ENCODE measurements at places on chromosomes 11 and 22.

DNA sequence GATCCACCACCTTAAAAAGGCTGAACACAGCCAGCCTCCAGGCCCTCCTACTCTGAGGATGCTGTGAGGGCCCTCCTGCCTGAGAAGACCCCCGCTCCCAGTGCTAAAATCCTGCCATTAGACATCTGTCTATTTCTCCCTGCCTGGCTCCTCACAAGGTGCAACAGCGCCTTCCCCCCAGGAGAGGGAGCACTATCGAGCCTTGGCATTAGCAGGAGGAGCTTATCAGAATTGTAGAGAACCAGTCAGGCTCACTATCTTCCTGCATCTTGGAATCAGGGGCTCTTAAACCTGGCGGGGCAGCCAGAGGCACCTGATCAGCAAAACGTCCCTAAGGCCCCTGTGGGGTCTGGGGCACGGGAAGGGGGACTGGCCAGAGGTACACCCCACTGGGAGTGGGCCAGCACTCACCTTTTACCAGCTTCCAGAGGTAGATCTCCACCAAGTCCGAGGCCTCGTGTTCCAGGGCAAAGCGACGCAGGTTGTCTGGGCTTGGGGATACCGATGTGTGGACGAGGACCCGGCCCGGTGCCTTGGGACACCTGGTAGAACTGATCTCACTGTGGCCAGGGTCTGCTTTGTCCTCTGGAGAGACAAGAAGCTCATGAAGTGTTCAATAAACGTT, 28.7 kb downstream of the CHRDL2 start:
- DNase-seq: no peak

DNA sequence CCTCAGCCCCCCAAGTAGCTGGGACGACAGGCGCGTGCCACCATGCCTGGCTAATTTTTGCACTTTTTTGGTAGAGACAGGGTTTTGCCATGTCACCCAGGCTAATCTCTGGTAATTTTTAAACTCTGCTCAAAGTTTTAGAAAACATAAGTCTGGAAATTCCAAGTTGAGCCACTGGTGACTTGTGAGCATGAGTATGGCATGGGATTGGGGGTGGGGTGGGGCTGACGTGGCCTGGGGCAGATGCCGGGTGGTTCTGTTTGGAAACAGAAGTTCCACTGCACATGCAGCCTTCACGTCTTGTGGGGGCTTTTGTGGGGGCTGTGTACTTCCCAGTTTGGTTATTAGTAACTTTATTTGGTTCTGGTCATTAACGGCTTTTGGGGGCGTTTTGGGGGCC, 67.3 kb downstream of the PTPRJ start:
- no peak for DNase-seq

DNA sequence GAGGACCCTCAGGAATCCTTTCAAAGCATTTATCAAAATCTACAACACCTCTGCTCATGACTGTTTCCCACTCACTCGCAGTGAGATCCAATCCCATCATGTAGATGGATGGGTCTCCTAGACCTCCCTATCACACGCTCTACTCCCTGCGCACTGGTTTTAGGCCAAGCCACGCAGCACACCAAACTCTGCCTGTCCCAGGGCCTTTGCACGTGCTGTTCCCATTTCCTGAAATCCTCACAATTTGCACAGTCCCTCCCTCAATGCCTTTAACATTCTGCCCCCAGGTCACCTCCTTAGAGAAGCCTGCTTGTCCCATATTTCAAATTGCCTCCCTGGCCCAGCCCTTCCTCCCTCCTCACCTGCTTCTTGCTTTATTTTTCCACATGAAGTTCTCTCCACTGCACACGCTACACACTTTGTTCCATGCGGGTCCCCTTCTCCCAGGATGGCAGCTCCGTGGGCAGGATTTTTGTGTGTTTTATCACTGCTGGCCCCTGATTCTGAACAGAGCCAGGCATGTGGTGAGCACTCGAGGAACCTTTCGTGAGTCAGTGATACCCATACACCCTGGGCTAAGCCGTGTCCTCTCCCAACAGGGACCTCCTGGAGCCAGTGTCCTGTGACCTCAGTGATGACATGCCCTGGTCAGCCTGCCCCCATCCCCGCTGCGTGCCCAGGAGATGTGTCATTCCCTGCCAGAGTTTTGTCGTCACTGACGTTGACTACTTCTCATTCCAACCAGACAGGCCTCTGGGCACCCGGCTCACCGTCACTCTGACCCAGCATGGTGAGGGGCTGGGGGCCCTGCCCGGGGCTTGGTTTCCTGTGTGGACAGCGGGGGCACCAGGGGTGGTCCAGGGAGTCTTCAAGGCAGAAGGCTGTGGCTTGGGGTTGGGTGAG, 12.2 kb downstream of the CSF2RB start:
- DNase-seq: no peak

DNA sequence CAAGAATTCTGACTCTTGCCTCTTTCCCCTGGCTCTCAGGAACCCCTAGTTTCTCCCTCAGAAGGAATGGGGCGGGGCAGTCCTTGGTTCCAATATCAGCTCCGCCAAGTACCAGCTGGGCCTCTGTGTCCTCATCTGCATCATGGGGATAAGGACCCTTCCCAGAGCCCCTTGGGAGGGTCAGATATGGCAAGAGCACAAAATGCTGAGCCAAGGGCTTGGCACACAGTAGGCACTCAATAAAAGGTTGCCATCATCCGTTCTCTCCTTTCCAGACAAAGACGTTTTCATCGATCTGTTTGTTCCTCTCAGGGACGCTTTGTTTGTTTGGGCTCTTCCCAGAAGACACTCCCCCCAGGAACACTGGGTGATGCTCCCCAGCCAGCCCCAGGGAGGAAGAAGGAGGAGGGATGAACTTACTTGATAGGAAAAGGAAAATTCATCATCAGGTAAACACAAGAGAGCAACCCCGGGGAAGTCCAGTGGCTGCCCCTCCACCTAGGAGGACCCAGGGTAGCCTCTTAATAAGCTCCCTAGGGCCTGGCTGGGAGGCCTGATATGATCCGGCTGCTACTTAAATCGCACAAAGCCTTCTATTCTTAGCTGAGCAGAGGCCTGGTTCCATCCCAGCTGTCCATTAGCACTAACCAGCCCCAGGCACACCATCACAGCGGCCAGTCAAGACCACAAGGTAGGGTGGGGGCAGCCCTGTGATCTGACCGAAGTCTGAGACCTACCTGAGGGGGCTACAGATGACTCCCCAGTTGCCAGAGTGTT, 19.6 kb downstream of the GDPD5 start:
- DNase-seq: no peak

- DNase-seq: peak; percentile 38
These were observed 82.3 kb downstream of the RCN1 start for GRCh38 chr11:32172848-32173834.

DNA sequence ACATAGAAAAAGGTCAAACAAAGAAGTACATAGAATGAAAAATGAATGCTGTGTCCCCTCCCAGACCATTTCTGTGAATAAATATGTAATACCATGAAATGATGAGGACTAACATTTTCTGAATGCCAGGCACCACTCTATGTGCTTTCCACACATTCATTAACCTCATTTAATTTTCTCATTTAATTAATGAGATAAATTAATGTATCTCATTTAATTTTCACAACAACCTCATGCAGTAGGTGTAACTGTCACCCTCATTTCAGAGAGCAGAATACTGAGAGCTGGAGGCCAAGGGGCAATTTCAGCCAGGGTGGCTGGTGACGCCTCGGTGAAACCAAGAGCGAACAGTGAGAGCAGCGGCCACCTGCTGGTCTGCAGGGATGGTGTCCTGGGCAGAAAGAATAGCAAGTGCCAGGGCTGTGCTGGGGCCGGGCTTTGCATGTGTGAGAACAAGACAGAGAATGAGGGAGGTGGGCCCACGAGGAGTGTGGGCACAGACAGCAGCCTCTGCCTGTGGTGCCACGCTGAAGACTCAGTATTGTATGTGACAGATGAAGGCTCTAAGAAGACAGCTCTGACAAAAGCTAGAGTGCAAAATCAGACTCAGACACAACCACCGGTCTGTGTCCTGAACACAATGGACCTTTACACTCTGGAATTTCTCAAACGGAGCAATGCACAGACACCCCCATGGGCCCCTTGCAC, 1.8 kb upstream of the SERPIND1 start:
- no peak for DNase-seq

GRCh38 chr11:96279018-96279895, 63.7 kb downstream of the MAML2 start:
- no peak for DNase-seq

DNA sequence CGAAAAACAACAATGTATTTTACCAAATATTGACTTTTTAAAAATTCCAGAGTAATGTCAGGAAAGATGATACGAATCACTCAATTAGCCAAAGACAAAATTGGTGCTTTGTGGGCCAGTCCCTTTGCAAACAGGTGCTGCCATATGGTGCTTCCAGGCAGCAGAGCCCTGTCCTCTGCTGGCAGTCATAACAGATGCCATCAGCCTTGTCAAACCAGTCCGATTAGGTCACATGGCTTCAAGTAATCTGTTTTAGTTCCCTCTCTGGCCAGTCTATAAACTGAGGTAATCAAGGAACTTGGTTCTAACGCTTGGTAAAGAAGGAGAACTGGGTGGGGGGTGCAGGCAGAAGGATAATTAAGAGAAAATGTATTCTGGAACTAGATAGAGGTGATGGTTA, 49.1 kb upstream of the CAPRIN1 start:
- DNase-seq: no peak

Data from T1000 (cell line).